Right renal pelvis (tissue), 4 donors: ENCODE measurements at places on chromosomes 7 and 10. TPM values are rescaled to one million over a fixed set of nuclear protein-coding genes. Genes with fewer than 3 reads are reported as not detected.

DNA sequence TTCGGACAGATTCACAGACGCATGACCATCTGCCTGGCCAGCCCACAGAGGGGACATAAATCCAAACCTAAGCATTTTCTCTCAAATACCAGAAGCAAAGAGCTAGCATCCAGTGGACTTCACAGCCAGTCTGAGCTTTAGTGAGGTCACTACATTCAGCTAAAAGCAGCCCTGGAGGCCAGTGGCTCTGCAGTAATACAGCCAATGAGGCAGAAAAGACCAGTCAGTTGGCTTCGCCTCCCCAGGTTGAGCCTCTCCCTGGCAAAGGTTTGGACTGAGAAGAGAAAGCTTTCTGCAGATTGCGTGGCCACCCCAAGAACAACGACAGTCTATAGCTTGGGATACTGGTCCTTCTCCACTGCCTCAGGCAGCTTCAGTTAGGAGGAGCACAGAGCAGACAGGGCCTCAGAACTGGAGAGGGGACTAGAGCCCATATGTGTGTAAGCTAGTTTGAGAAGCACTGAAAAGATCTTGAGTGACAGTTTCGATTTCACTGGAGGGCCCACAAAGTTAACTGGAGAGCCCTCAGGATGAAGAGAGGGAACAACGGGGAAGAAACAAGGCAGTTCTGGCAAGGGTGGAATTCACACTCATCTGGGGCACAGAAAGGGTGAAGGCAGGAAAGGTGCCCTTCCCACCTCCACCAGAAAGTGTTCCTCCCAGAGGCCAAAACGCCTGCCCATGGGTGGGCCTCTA is 3.8 kb downstream of the WDR91 start:
- DNase-seq: no peak

- no peak for DNase-seq
Measured at GRCh38 chr7:6256109-6256483, 16.3 kb downstream of the CYTH3 start.

- DNase-seq: no peak
Measured at GRCh38 chr7:70416986-70417655, 714.8 kb upstream of the GALNT17 start.

GRCh38 chr7:155208681-155209477 is 88.8 kb upstream of the INSIG1 start:
- DNase-seq: no peak

DNA sequence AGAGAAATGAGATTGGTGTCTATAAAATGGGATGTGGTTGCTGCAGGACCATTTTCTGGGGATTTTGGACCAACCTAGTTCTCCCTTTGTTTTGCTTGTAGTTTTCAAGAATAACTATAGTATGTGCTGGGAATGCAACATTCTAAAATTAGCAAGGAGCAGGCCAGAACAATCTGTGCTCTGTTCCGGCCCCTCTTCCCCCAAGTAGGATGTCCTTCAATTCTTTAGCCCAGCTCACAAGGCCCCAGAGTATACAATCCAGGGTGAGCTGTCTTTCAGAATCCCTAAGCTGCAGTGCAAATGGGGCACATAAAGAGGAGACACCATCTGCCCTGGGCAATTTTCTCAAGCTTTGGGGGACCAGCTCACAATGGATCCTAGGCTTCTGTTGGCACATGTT is 809.1 kb downstream of the TNS3 start:
- no peak for DNase-seq

GRCh38 chr10:75857269-75857846 is 425.9 kb downstream of the LRMDA start:
- DNase-seq: no peak

GRCh38 chr7:129649128-129649690 is 37.7 kb downstream of the NRF1 start:
- DNase-seq: no peak

DNA sequence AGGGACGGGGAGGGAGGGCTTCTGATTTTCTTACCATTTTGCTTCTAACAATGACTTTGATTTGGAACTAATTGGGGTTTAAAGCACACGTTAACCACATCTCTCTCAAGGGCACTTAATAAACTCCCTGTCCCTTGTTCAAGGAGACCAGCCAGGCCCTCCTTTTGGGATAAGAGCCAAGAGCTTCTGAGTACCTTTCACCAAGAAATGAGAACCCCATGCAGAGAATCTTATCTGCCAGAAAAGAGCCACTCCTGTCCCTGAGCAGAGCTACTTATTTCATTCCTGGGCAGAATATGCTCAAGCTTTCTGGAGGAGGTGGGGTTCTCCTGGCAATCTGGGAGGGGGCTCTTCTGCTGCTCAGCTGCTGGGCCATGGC is 574.6 kb downstream of the GALNT17 start:
- DNase-seq: no peak

- DNase-seq: no peak
Measured at GRCh38 chr10:110310741-110311140, 6.0 kb upstream of the SMNDC1 start.

DNA sequence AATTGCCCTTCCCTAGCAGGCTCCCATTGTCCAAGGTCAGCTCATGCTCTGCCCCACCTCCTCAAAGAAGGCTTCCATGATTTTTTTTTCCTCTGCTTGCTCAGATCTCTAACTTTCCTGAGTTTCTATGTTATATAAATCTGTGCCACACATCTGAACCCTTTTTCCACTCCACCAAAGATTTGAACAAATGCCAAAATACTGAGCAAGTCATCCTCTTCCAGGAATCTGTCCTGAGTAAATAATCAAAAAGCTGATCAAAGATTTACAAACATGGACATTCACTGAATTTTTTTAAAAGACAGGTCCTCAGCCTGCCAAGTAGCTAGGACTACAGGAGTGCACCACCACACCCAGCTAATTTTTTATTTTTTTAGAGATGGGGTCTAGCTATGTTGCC is 102.8 kb upstream of the ARID5B start:
- no peak for DNase-seq

GRCh38 chr10:106866244-106866845 is 298.2 kb downstream of the SORCS1 start:
- DNase-seq: no peak

GRCh38 chr10:90959826-90960225 is 38.9 kb upstream of the ANKRD1 start:
- DNase-seq: no peak

DNA sequence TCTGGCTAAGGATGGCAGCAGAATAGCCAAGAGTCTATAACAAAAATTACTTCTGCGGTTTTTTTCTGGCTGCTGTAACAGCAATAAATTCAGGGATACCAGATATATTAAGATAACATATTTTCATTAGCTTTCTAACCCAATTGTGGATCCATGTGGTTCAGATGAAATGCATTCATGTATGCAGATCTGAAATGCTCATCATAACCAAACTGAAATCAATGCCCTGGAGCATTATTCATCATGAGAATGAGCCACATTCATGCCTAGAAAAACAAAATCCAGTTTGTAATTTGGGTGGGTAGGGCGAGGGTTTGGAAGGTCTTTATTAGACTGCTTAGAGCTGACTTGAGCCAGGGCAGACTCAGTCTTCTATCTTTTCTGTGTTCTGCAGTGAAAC is 69.8 kb upstream of the SEMA3A start:
- no peak for DNase-seq

GRCh38 chr7:127813991-127814541 is 162.1 kb downstream of the SND1 start:
- DNase-seq: no peak

DNA sequence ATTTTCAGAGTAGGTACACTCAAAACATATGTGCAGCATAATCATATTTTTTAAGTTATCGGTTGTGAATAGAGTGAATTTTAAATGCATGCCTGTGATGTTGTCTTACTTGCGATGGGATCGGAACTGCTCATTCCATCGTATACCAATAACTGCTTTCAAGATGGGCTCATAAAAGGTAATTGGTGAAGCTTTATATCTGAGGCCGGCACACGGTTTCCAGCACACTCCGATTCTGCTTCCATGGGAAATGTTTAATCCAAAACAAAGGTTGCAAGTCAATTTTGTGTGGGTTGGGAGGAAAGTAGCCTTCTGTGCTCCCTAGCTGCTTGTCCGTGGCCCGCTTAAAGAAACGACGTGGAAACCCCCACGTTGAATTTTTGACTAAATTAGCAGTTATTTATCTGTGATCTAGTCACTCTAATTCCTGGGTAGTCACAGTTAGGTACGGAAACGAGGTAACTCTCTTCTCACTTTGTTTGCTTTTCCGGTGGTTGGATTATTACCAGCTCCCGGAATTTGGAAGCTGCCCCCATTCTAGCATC is 10.1 kb upstream of the CELF2 start:
- DNase-seq: no peak

DNA sequence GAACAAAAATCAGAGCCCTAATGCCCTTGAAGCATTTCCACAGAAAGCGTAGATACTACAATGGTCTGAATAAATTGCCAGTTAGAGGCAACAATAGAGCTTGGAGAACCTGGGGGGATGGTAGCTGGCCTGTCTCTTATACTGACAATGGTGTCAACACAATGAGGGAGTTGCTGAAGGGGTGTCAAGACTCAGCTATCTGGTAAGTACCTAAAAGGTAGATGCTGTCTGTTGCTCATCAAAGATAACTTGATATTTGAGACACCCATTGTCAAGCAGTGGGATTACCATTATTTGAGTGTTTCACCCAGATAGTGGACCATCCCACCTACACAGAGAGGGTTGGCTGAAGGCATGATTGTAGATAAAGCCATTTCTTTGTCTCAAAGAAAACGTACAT is 72.8 kb downstream of the PDE1C start:
- no peak for DNase-seq

DNA sequence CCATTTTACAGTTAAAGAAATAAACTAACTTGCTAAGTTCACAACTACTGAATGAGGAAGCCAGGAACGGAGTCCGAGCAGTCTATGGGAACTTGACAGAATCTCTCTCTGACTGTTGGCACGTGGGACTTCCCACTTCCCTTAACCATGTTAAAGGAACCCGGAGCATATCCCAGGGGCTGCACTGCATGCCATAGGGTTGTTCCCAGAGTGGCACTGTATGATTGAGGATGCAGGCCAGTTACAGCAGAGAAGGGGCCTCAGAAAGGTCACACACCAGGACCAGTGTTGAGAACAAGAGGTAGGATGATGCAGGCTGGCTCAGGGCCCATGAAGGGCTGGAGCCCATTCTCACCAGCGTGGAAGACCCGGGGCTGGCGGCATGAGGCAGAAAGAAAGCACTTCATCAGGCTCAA is 201.8 kb downstream of the NSUN6 start:
- no peak for DNase-seq

DNA sequence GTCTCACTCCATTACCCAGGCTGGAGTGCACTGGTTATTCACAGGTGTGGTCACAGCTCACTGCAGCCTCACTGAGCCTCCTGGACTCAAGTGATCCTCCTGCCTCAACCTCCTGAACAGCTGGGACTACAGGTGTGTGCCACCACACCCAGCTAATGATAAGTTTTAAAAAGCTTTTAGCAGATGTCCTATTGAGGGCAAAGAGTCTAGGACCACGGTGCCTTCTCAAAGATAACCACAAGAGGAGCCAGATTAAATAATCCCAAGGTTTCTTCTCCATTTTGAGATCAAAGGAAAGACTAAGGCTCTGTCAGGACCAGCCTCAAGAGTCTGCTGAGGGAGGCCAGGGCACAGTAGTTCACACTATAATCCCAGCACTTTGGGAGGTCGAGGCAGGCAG is 4.7 kb downstream of the ATP5MF start:
- no peak for DNase-seq

DNA sequence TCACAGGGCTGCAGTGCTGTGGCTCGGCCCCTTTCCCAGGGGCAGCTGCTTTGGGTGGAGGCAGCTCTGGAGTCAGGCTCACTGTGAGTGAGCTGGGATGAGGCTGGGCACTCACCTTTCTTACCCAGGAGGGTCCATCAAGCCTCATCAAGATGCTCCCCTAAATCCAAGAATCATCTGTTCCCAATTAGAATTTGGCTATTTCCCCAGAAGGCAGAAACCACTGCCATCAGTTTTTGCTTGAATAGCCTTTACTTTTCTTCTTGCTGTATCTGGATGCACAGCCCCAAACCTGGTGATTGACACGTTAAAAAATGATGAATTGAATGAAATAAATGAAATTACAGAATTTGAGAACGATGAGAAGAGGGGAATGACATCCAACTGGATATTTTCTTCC is 74.3 kb upstream of the LYZL1 start:
- DNase-seq: no peak

- peak; percentile 86 for DNase-seq
Measured at GRCh38 chr7:129054438-129055293, at the start of gene TNPO3. TSS of gene TNPO3 (minus strand) at chr7:129055111. CDS start at chr7:129054770, 341 bp downstream.

Gene ARHGEF35
- 24.6 TPM for polyA plus RNA-seq

Gene ZNF804B
- polyA plus RNA-seq: 0.35 TPM

Gene PGAM2
- polyA plus RNA-seq: 5.4 TPM

Gene PTN
- polyA plus RNA-seq: 163 TPM

Gene GRID1
- 2.3 TPM for polyA plus RNA-seq

Gene CUBN
- 260 TPM for polyA plus RNA-seq

Gene GPR26
- not detected for polyA plus RNA-seq
